Epithelial cell of esophagus (primary cell): ENCODE measurements at places on chromosomes 2 and 18.

- DNase-seq: peak; percentile 86
Observed at GRCh38 chr2:75002007-75002406, 43.6 kb downstream of the POLE4 start.

DNA sequence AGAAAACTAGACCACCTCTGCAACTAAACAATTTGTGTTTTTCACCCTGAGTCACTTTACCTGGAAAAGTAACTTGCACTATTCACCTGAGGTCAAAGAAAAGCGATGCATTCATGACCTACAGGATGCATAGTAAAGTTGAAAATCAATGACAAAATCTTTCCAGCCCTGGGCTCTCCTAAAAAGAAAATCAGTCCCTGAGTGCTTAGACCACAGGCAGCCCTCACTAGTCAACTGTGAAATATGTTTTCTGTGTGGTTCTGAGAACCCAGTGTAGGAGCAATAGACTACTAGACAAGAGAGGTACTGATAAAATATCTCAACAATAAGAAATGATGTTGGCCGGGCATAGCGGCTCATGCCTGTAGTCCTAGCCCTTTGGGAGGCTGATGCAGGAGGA lies 133.1 kb downstream of the TXNL1 start:
- DNase-seq: no peak

DNA sequence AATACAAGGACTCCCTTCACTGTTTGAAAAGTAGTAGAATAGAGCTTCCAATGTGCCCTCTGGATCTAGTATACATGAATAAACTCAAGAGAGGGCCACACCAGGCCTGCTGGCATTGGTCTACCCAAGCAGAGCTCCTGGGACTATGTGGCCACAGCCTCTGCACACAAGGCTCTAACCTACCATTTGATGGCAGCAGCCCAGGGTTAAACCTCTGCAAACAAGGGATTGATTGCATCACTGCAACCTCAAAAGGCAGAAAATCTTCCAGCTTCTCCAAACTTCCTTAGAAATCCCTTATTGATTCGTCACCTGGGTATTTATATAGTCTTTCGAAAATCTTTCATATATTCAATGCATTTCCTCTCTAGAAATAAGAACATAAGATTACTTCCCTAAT lies 147.6 kb upstream of the SETBP1 start:
- no peak for DNase-seq

DNA sequence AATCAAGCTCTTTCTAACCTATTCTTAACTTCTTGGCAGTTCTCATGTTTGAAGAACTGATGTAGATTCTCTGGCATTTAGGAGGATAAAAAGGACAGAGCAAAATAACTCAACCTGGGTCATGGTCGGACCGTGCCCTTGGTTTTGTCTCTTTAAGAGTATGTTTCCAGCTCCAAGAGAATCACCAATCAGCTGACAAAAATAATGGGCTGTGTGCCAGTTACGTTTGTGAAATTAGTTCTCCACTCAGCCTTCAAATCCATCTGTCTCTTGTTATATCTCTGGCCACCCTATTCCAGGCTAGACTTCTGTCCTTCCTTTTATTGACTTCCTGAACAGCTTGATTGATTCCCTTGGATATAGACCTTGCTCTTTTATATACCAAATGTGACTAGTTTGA lies 225.7 kb downstream of the EPHA4 start:
- no peak for DNase-seq

- DNase-seq: no peak
Observed at GRCh38 chr2:29561181-29561580, 360.2 kb downstream of the ALK start.

- DNase-seq: peak; percentile 34
Observed at GRCh38 chr2:74991977-74992376, 33.5 kb downstream of the POLE4 start.

GRCh38 chr2:101479328-101479727 lies 4.4 kb upstream of the RFX8 start:
- no peak for DNase-seq

GRCh38 chr2:171592036-171592555 lies 69.8 kb downstream of the CYBRD1 start:
- DNase-seq: no peak

DNA sequence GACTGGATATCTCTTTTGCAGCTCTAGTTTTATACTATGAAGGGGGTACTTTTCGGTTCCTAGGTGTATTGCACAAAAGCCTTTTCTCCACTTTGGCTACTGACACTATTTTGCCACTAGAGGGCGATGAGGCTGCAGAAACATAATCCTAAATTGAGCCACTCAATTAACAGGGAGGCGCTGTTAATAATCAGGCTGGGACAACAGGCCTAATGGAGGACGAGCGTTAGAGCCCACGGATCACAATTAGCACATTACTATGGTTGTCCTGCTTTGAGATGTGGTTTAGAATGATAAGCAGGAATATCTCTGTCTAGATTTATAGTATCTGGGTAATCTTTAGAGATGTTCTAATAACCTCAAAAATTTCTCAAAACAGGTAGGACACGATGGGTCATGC lies 62.2 kb upstream of the PMAIP1 start:
- DNase-seq: peak; percentile 78

DNA sequence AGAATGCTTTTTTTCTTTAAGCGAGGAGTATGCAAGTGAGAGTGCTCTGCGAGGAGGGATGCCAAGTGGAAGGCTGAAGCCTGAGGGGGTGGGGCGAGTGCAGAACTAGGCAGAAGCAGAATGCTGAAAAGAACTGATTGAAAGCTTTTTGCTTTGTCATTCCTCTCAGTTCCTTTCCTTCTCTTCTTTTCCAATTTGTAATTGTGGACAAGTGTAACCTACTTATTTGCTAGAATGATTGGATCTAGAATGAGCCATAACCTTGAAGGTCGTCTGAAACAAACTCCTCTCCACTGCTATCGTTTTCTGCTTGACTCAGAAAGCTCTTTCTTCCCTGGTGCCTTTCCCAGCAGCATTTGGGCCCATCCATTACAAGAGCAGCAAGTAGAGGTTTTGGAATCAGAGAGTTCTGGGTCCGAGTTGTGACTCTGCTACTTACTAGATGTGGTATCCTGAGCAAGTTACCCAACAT lies 115.3 kb downstream of the METTL8 start:
- no peak for DNase-seq

- DNase-seq: no peak
Observed at GRCh38 chr2:9388199-9388681, 35.1 kb downstream of the ITGB1BP1 start.

- DNase-seq: no peak
Observed at GRCh38 chr18:13366131-13366530, 147.6 kb downstream of the LDLRAD4 start.

DNA sequence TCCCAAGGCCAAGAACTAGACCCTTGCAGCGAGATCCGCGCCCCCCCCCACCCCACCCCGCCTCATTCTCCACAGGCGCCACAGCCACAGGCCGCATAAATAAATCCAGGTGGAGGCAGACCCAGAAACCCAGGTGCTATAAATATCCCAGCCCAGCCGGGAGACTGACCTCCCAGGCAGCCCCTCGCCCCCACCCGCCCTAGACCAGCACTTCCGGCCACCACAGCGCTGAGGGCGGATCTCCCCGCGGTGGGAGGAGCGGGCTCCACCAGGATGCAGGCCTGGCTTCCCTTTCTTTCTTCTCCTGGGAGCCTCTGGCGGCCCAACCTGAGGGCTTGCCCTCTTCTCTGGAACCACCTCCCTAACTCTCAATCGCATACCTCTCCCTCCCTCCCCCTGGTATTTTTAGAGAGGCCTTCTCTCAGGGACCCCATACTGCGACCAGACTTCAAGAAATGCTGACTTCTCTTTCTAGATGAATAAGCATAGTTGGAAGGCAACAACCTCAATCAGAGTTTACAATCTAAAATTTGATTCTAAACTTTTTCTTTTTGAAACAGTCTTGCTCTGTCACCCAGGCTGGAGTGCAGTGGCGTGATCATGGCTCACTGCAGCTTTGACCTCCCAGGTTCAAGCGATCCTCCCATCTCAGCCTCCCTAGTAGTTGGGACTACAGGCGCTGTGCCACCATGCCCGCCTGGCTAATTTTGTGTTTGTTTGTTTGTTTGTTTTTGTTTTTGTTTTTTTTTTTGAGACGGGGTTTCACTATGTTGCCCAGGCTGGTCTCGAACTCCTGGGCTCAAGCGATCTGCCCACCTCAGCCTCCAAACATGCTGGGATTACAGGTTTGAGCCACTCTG lies 55.0 kb downstream of the PKDCC start:
- DNase-seq: no peak

- DNase-seq: peak; percentile 12
Observed at GRCh38 chr2:231464576-231465540, 574 bp upstream of the NCL start.

DNA sequence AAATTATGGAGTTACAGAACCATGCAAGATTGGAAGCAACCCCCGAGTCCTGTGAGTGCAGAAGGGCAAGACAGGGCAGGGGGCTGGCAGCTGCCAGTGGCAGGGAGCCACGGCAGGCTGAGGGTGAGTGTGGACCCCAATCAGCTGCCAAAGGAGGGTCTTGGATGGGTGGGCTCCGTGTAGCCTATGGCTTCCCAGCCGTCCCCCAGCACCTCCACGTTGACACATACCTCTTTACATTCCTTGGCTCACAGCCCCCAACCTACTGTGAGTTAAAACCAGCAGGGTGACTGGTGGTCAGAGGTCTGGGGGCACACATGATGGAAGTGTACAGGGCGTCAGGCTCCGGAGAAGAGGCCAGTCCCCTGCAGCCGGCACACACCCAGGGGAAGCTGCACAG lies 60.9 kb upstream of the SALL3 start:
- DNase-seq: no peak

DNA sequence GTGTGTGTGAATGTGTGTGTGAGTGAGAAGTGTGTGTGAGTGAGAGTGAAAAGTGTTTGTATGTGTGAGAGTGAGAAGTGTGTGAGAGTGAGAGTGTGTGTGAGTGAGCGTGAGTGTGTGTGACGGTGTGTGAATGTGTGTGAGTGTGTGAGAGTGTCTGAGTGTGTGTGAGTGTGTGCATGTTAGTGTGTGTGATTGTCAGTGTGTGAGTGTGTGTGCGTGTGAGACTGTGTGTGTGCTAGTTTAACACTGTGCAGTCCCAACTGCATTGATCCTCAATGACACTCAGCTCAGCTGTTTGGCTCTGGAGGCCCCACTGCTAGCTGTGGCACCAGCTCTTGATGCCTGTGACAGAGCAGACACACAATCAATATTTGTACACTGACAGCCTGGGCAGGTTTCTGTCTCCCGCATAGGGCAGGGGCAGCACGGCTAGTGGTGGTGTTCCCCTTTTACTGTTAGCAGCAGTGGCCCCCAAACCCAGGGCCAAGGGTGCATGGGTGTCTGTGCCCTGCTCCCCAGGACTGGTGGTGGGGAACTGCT lies 135.0 kb downstream of the INHBB start:
- no peak for DNase-seq

GRCh38 chr2:195330513-195330956 lies 326.5 kb upstream of the SLC39A10 start:
- DNase-seq: no peak

- peak; percentile 46 for DNase-seq
Observed at GRCh38 chr2:231800493-231801091, 14.3 kb downstream of the COPS7B start.

DNA sequence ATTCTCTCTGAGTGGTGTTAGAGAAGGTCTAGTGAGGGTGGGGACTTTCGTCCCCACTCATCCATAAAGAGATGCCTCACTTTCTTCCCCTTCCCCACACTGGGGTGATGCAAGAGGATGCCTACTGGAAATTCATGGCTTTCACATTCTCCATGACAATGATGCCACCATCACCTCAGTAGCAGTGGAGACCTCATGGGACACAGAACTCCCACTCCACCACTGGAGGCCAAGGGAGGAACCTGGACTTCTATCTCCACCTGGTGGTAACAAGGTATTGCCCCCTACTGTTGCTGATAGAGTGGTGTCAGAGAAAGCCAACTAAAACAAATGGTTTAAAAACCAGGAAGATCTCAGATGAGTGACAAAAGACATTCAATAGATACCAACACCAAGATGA lies 110.9 kb downstream of the INHBB start:
- DNase-seq: no peak

DNA sequence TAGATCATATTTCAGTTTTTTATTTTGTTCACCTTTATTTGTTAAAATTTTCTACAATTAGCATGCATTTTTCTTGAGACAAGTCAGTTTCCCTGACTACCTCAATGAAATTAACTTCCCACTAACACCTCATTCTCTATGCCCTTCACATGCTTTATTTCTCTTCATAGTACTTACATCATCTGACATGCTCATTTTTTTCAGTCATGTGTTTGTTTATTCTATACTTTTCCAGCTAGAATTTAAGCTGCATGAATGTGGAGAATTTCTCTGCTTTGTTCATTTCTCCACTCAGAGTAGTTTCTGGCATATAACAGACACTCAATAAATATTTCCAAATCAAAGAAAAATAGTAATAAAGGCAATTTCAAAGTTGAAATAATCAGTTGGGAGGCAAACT lies 78.9 kb upstream of the SCN7A start:
- no peak for DNase-seq

DNA sequence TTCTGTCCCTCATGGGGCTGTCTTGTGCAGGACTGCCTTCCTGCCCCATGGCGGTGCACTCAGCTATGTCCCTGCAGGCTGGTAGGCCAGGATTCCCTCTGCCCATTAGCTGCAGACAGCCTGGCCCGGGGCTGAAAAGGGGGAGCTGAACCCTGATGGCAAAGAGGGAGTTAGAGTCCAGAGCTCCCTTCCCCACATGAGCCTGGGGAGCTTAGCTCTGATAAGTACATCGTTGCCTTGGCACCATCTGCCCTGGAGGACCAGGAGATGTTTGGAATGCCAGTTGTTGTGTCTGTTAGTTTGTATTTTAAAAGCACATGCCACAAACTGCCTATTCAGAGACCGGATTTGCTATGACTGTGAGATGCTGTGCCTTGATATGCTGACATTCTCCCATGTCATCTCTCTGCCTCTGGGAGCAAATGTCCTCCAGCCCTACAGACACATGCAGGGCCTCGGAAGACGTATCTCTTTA lies 65.1 kb upstream of the AFF3 start:
- no peak for DNase-seq

- DNase-seq: no peak
Observed at GRCh38 chr2:1731963-1732768, 12.1 kb downstream of the PXDN start.

- DNase-seq: peak; percentile 10
Observed at GRCh38 chr2:177888581-177888980, 184.0 kb downstream of the PDE11A start.

GRCh38 chr2:12035029-12035720 lies 288.7 kb downstream of the LPIN1 start:
- DNase-seq: no peak
